ENCODE measurements at places on chromosomes 16 and 17.

DNA sequence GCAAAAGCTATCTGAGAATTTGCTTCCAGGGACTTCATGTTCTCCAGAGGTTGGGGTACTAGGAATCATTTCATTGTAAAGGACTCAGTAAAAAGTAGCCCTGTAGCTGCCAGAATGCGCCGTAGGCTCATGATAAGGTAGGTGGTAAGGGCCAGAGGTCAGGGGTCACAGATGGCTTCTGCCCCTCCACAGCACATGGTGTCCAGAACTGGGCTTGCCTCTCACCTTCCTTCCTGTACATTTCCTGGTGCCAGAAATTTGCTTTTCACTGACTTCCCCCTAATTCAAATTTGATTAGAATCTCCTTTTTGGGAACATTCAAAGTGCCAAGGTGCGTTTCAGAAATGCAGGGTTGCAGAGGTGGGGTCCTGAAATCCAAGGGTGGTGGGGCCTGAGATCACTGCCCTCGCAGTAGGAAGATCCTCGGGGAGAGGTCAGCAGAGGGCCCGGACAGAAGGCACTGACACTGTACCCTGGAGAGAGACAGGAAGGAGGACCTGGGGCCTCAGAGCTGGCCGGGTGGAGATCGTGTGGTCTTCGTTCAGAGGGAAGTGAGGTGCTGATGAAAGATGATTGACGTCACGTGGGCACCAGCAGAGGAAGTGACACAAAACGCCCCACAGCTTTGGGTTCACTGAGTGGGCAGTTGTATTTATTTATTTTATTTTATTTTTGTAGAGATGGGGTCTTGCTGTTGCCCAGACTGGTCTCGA lies 25.5 kb upstream of the METRNL start:
- no peak for DNase-seq

DNA sequence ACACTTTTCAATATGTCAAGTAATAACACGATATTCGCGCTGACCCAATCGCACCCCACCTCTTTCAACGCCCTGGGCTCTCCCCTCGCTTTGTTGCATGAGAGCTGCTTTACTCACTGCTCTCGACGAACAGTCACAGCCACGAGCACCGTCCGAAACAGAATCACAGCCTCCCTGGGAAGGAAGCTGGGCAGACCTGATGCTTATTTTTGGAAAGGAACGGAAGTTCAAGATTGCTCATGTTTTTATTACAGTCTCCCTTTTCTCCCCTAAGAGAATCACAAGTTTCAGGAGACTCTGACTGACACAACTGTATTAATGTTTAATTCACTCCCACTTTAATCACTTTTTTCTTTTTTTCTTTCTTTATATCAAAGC lies 67.8 kb downstream of the ANKRD11 start:
- no peak for DNase-seq

- no peak for DNase-seq
Measured at GRCh38 chr16:84467256-84467655, 37.2 kb downstream of the MEAK7 start.

- no peak for DNase-seq
Measured at GRCh38 chr17:8243827-8244226, 4.0 kb downstream of the CTC1 start.

- no peak for DNase-seq
Measured at GRCh38 chr17:66437476-66438026, 135.1 kb downstream of the PRKCA start.

GRCh38 chr16:49200223-49200820 lies 81.3 kb downstream of the CBLN1 start:
- DNase-seq: no peak

Measured in NCI-H187 treated with DMSO at 0.1 percent for 48 hours (cell line).